CD4-positive, alpha-beta T cell treated with Interleukin-6 at 100 ng/mL for 8 hours (primary cell): ENCODE measurements at places on chromosomes 2 and 18.
A peak's percentile ranks its signal among the peaks of the same experiment; 100 is the strongest.

DNA sequence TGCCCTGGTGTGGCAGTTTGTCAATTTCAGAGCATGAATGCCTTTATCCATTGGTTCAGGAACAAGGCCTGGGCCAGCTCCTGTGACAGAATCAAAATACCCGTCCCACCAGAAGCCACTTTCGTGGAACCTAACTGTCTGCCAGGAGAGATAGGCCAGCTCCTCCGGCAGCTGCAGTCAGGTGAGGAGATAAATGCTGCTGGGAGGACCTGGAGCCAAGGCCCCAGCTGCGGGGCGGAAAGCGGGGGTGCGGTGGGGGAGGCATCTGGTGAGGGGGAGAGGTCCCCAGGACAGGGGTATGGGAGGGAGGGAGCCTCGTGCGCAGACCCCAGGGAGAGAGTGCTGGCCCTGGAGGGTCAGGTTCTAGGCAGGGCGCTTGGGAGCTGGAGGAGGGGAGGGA, 4.4 kb upstream of the ASB1 start:
- no peak for DNase-seq

GRCh38 chr2:75431763-75432162, 129.0 kb downstream of the EVA1A start:
- DNase-seq = no peak

- DNase-seq = no peak
These were observed 11.8 kb downstream of the GDF7 start for GRCh38 chr2:20678780-20679179.

DNA sequence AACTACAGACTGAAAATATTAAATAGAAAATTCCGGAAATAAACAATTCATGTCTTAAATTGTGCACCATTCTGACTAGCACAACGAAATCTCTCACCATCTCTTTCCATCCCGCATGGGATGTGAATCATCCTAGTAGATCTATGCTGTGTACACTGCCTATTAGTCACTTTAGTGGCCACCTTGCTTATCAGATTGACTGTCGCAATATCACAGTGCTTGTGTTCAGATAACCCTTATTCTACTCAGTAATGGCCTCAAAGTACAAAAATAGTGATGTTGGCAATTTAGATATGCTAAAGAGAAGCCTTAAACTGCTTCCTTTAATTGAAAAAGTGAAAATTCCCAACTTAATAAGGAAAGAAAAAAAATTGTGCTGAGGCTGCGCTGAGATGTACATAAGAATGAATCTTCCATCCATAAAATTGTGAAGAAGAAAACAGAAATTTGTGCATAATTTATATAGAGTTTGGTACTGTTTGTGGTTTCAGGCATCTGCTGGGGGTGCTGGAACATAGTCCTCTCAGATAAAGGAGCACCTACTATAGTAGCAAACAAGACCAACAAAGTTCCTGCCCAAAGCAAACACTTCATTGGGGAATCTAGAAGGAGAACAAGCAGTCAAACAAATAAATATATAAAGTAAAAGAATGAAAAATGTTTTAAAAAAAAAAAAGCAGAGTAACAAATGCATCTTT, 12.0 kb downstream of the PSMD1 start:
- peak; percentile 6 for DNase-seq

DNA sequence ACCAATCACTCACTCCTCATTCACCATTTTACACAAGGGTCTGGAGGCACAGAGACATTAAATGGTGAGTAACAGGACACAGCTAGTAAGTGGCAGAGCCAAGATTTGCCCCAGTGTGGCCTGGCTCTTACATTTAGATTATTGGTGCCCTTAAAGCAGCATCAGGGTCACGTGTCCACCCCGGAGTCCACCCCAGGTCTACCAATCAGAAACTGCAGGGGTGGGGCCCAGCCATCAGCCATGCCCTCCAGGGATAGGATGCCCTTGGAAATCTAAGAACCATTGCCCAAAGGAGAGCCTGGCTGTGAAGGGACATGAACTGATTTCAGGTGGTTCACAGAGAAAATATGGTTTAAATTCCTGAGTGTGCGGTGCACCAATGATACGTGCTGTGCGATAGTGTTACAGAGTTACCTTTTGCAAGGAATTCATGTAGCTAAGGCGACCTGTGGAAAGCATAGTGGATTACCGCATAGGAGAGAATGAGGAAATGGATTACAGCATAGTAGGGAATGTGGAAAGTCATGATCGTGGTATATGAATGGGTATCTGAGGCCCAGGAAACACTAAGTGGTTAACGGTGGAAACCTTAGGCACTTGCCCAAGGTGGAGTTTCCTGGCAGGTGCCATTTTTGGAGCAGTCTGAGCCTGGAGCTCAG, 17.8 kb downstream of the IGFBP5 start:
- DNase-seq = no peak

DNA sequence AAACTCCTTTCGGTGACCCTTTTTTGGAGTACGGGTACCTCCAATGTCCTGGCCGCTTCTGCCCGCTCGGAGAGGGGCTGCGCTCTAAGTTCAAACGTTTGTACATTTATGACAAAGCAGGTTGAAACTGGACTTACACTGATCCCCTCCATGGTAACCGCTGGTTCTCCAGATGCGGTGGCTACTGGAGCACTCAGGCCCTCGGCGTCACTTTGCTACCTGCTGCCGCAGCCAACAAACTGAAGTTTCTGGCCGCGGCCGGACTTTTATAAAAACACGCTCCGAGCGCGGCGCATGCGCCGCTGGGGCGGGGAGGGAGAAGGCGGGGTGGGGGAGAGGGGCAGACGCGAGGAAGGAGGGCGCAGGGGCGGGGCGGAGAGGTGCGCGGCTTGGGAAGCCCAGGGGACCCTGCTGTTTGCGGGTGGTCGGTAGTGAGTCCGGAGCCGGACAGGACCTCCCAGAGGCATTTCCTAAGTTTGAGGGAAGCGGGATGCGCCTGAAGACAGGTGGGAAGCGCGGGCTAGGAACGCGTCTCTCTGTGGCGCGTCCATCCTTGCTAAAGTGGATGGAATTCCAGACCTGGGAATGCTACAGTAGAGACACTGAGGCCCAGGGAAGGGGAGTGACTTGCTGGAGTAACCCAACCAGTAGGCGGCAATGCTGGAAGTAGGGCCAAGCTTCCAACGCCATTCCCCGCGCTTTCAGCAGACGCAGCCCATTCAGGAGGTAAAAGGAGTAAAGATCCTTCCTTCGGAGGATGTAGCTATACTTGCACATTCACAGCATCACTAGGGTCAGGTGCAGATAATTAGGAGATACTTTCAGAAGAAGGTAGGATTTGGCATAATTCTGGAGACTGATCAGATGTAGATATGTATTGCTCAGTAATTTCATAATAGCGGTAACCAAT, at the start of gene CXCR4:
TSS of gene CXCR4 (minus strand) at position 241 of the 910 bp plus-strand sequence. CDS start at position 152, 89 bp downstream.
- DNase-seq = peak; percentile 90

DNA sequence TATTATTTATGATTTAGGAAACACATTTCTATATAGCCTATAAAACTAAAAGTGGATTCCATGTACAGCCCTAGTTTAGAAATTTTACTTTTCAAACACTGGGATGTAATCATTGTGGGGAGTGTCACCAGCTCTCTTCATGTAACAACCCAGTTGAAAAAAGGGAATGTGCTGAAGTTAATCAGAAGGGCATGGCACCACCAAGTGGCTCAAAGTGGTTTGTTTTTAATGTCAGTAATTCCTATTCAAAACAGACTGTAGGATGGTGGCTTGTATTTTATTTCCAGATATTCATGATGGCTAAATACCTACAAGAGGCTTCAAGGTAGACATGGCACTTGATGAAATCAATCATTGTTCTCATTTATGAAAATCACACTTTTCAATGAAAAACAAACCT, 58.1 kb upstream of the TMEM182 start:
- no peak for DNase-seq

GRCh38 chr2:39377226-39377939, 59.7 kb downstream of the MAP4K3 start:
- DNase-seq = no peak

DNA sequence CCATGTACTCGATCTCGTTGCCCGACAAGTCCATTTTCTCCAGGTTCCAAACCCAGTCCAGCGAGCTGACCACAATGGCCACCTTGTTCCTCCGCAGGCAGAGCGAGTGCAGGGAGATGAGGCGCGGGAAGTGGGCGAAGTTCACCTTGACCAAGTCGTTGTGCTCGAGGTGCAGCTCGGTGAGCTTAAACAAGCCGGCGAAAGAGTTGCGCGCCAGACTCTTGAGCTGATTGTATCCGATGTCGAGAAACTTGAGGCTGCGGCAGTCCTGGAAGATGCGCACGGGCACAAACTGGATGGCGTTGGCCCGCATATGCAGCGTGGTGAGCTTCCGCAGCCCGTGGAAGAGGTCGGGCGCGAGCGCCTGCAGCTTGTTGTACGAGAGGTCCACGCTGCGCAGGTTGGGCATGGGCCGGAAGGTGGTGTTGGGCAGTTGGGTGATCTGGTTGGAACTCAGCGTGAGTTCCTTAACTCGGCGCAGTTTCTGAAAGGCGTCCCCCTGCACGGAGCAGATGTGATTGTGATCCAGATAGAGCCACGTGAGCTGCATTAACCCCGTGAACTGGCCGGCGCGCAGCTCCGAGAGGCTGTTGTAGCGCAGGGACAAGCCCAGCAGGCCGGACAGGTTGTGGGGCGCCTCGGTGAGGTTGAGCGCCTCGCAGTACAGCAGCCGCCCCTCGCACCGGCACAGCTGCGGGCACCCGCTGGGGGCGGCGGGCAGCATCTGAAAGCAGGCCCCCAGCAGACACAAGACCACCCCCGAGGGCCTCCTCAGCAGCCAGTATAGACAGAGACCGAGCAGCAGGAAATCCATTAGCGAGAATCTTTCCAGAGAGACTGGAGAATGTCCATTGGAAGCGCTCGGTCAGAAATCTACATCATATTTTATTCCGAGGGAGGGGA, 1.3 kb downstream of the LRRTM1 start:
- DNase-seq = no peak

DNA sequence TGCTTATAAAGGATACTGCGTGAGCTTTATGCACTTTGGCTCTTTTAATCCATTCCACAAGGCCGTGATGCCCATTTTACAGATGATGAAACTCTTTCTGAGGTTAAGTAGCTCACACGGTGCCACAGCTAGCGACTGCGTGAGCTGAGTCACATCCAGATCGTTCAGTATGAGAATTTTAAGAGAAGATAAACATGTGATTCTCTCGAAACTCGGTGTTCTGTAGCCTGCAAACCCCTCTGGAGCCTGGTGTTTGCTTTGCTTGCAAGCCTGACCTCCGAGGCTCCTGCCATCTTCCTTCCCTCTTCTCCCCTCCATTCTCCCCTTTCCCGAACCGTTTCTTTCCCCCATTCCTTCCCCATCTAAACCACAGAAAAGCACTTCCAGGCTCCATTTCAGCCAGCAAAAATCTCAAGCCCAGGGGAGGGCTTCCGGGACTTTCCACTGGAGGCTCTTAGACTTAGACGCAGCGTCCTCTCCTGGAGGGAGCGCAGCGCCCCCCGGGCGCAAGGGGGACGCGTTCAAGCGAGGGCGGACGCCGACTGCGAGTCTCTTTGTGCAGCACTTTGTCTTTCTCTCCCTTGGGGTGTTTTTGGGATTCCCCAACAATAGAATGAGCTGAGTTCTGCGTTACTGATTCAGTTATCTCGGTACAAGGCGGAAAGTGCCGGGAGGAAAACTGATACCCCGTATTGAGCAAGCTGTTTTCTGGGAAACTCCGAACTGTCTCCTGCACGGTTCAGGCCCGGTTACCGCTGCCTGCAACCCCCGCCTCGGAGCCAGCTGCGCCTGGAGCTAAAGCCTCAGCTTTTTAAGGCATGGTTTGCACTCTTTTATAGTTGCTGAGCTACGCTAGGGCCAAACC, 38.0 kb downstream of the CYP1B1 start:
- DNase-seq = no peak

- peak; percentile 48 for DNase-seq
These were observed 114.5 kb downstream of the METTL8 start for GRCh38 chr2:171319164-171319810.

- no peak for DNase-seq
These were observed 241.4 kb downstream of the NCKAP5 start for GRCh38 chr2:133326652-133327397.

DNA sequence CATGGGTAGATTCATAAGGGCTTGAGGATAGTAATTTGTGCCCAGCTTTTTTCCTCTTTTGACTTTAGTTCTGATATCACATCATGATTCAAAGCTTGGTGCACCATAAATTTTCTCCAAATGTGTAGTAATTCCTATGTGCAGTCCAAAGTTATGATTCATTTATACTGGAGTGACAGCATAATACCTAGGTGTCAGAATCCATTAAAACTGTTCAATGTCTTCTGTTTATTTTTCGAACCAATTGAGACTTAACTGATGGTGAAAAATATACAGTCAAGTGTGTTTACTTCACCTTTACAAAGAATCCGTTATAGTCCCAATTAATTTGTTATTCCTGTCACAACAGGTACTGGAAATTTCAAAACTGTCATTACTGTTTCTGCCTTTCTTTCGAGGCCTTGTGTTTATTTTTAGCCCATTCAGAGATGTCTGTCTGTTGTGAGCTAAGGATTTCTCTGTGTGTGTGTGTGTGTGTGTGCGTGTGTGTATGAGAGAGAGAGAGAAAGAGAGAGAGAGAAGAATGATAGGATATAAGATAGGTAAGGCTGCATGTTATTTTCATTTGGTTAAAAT, 389.7 kb upstream of the ATP5MC3 start:
- no peak for DNase-seq

DNA sequence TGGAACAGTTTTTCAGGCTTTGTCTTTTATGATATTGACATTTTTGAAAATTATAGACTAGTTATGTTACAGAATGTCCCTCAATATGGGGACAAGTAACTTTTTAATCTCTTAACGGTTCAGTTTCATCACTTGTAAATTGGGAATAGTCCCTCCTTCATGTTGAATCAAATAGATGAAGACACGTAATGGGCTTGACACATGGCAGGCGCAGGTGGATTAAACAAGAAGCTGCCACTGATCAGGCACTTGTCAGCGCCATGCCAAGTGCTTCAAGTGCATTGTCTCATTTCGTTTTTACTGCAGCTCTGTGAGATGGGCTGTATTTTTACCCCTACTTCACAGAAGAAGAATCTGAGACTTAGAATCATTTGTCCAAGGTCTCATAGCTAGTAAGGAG, 9.5 kb upstream of the SMAD4 start:
- DNase-seq = no peak

GRCh38 chr18:79884963-79885728, 66.3 kb downstream of the SLC66A2 start:
- no peak for DNase-seq

DNA sequence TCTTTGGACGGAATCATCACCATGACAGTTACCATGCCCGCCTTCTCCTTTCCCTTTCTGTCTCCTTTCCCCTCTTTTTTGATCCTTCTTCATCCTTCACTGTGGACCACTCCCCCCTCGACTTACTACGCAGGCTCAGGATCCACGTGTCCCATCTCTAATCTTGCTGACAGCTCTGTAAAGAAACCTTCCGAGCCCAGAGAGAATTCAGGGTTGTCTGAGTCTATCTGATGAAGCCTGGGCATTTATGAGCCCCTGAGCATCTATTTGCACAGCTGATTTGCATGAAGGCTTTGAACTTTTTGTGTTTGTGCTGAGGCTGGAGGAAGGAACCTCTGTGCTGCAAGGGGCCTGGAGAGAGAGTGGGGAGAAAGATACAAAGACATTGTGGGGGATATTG, 50.7 kb downstream of the CIB4 start:
- no peak for DNase-seq
